ENCODE measurements at places on chromosomes 7 and 10.
A peak's percentile ranks its signal among the peaks of the same experiment; 100 is the strongest.

- H3K4me3 ChIP-seq: no peak overlapping the region
- no peaks in the 10 kb centered on the region for H3K36me3 ChIP-seq
- no peak for DNase-seq
- no peak overlapping the region for H3K27ac ChIP-seq
- peaks cover 9% of the 10 kb centered on the region for H3K4me1 ChIP-seq
Measured at GRCh38 chr7:131654249-131654558, 97.8 kb upstream of the PODXL start.

GRCh38 chr10:71971769-71972555 is 7.8 kb downstream of the CHST3 start:
- no peaks in the 10 kb centered on the region for H3K4me1 ChIP-seq
- peaks cover 13% of the 10 kb centered on the region for H3K27me3 ChIP-seq
- no peak overlapping the region for H3K4me3 ChIP-seq

GRCh38 chr10:36779238-36779846 is 346.1 kb upstream of the ANKRD30A start:
- H3K27me3 ChIP-seq: peaks cover 3% of the 10 kb centered on the region
- no peak overlapping the region for H3K4me3 ChIP-seq
- no peak for DNase-seq
- H3K36me3 ChIP-seq: no peaks in the 10 kb centered on the region
- no peaks in the 10 kb centered on the region for H3K4me1 ChIP-seq

- DNase-seq: no peak
- H3K27me3 ChIP-seq: no peaks in the 10 kb centered on the region
- no peaks in the 10 kb centered on the region for H3K36me3 ChIP-seq
- no peak overlapping the region for H3K27ac ChIP-seq
- no peak overlapping the region for H3K4me3 ChIP-seq
Measured at GRCh38 chr10:43857931-43858315, 209.2 kb upstream of the ZNF32 start.

GRCh38 chr10:35352512-35352911 is 16.2 kb downstream of the CCNY start:
- peaks cover 69% of the 10 kb centered on the region for H3K4me1 ChIP-seq
- peak overlapping the region; percentile 22 for H3K4me3 ChIP-seq
- H3K36me3 ChIP-seq: peaks cover 12% of the 10 kb centered on the region

DNA sequence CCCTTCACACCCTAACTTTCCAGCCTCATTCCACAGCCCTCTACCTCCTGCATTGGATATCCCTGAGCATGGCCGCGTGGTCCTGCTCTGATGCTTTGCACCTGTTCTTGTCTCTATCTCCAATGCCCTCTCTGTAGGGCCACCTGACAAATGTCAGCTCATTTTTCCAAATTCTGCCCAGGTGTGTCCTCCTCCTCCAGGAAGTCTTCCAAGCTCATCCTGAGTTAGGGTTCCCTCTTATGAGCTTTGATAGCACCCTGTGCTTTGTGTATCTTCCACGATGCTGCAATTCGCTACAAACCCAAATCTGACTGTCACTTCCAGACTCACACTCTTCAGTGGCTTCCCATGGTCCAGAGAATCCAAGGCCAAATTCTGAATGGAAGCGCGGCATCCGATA is 14.7 kb upstream of the SLC35B4 start:
- DNase-seq: no peak
- no peak overlapping the region for H3K4me3 ChIP-seq
- H3K27me3 ChIP-seq: peaks cover 6% of the 10 kb centered on the region
- no peaks in the 10 kb centered on the region for H3K36me3 ChIP-seq
- peaks cover 4% of the 10 kb centered on the region for H3K4me1 ChIP-seq

DNA sequence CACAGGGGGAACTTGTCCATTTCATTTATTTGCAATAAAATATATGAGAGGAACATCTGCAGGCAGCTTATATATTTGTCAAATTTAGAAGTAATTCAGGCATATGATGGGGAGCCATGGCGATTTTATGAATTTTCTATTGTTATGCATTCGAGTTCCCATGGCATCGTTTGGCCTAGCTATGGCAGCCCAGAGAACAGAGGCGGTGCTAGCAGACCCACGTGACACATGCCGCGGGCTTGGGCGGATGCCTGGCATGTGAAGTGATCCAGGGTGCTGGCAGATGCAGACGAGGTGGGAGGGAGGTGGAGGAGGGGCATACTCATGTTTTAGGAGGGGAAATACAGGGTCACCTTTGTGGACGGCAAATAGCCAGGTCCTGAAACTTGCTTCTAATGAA is 560.0 kb upstream of the GALNT17 start:
- H3K4me3 ChIP-seq: no peak overlapping the region
- no peak for DNase-seq
- H3K27me3 ChIP-seq: no peaks in the 10 kb centered on the region
- H3K4me1 ChIP-seq: no peaks in the 10 kb centered on the region
